Activated CD8-positive, alpha-beta T cell treated with anti-CD3 and anti-CD28 coated beads for 36 hours (primary cell): ENCODE measurements at places on chromosomes 5 and 9. TPM values are rescaled to one million over a fixed set of nuclear protein-coding genes. Genes with fewer than 3 reads are reported as not detected.
A peak's percentile ranks its signal among the peaks of the same experiment; 100 is the strongest.

GRCh38 chr5:158965334-158965733 is 134.4 kb downstream of the EBF1 start:
- no peak overlapping the region for H3K27ac ChIP-seq
- no peak overlapping the region for H3K4me3 ChIP-seq
- no peak for DNase-seq
- peaks cover 6% of the 10 kb centered on the region for H3K27me3 ChIP-seq
- H3K4me1 ChIP-seq = no peaks in the 10 kb centered on the region
- H3K36me3 ChIP-seq = no peaks in the 10 kb centered on the region

GRCh38 chr5:124065508-124065907 is 553.5 kb downstream of the CSNK1G3 start:
- H3K27ac ChIP-seq = no peak overlapping the region
- H3K27me3 ChIP-seq = no peaks in the 10 kb centered on the region
- DNase-seq = no peak
- H3K36me3 ChIP-seq = no peaks in the 10 kb centered on the region
- no peaks in the 10 kb centered on the region for H3K4me1 ChIP-seq

GRCh38 chr9:111740739-111741138 is 54.0 kb downstream of the SHOC1 start:
- H3K4me1 ChIP-seq = peaks cover 14% of the 10 kb centered on the region
- no peak overlapping the region for H3K4me3 ChIP-seq
- DNase-seq = no peak
- no peak overlapping the region for H3K27ac ChIP-seq
- H3K27me3 ChIP-seq = no peaks in the 10 kb centered on the region
- peaks cover 4% of the 10 kb centered on the region for H3K36me3 ChIP-seq

DNA sequence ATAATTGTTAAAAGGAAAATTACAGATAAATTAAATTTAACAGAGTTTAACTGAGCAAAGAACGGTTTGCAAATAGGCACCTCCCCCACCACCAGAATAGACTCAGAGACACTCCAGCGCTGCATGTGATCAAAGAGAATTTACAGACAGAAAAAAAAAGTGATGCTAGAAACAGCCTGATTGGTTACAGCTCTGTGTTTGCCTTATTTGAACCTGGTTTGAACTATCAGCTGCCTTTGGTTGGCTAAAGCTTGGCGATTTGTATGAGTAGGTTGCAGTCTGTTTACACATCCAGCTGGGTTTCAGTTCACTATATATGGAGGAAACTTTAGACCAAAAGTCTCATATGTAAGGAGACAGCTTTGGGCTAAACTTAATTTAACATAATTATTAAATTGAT is 249.1 kb downstream of the ENC1 start:
- no peak overlapping the region for H3K4me3 ChIP-seq
- no peaks in the 10 kb centered on the region for H3K4me1 ChIP-seq
- no peak for DNase-seq
- no peak overlapping the region for H3K27ac ChIP-seq
- no peaks in the 10 kb centered on the region for H3K27me3 ChIP-seq

DNA sequence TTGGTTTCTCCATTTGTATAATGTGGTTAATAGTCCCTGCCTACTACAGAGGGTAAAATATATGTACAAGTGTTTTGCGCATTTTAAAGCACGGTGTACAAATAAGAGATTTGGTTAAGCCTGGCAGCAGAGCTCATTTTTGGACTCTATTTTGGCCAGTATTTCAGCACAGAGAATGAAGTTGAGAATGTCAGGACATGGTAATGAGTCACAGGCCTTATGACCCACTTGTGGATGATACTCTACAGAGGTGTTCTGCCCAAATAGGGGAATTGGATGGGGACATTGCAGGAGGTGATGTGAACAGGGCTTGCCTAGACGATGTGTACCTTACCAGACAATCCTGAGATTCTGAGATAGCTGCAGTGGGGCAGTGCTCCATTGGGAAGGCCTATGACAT is 50.6 kb downstream of the MELK start:
- H3K4me3 ChIP-seq = no peak overlapping the region
- no peak overlapping the region for H3K27ac ChIP-seq
- H3K36me3 ChIP-seq = peaks cover 8% of the 10 kb centered on the region

- H3K4me3 ChIP-seq = no peak overlapping the region
- DNase-seq = no peak
- no peak overlapping the region for H3K27ac ChIP-seq
- no peaks in the 10 kb centered on the region for H3K4me1 ChIP-seq
Observed at GRCh38 chr5:118891252-118891651, 97.1 kb downstream of the DTWD2 start.

DNA sequence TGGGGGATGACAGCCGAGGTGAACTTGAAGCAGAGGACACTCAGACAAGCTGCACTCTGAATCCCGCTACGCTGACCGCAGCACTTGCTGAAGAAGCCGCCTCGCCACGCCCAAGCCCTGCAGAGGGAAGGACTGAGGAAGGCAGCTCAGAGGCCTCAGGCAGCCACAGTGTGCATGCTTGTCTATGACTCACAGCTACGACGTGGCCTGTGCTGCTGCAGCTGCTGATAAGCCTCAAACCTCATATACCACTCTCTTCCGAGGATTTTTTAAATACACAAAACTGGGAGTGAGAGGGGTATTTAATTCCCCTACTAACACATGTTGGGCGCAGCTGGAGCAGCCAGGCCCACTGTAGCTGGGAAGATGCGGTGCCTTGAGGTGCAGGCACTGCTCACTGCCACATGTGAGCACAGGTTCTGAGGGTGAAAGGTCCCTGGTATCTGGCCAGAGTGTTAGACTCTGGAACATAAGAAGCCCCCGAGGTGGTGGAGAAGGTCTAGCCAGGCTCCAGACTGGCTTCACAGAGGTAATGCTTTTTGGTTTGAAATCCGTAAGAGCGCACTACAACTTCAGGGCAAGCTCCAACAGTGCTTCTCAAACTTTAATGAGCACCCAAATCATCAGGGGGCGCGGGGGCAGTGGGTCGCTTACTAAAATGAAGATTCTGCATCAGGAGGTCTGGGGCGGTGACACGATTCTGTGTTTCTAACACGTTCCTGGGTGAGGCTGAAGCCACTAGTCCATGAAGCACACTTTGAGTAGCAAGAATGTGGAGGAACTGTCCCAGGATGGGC is 196.8 kb downstream of the AUH start:
- peak overlapping the region; percentile 96 for H3K27ac ChIP-seq
- peaks cover 3% of the 10 kb centered on the region for H3K36me3 ChIP-seq
- peaks cover 61% of the 10 kb centered on the region for H3K4me1 ChIP-seq
- H3K4me3 ChIP-seq = peak overlapping the region; percentile 71
- DNase-seq = peak; percentile 94
- no peaks in the 10 kb centered on the region for H3K27me3 ChIP-seq

- peaks cover 38% of the 10 kb centered on the region for H3K4me1 ChIP-seq
- DNase-seq = peak; percentile 77
- H3K27me3 ChIP-seq = no peaks in the 10 kb centered on the region
Observed at GRCh38 chr9:35570709-35571504, 34.2 kb upstream of the TESK1 start.

DNA sequence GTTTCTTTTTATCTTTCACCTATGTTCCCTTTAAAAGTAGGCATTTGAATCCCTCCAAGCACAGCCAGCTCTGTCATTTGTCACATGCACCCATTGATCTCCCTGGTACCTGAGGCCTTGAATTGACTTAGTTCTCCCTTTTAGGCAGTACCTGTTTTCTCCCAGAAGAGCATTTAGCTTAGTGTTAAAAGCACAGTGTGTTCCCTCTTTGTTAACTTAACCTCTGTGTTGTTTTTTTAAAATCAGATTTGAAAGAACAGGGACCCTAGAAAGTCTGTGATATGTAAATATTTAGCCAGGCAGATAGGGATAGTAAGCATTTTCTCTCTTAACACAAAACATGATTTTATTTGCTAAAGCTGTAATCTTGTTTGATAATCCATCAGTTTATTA is 113.8 kb upstream of the SPATA31D4 start:
- DNase-seq = no peak
- no peak overlapping the region for H3K4me3 ChIP-seq
- H3K36me3 ChIP-seq = no peaks in the 10 kb centered on the region

- no peaks in the 10 kb centered on the region for H3K4me1 ChIP-seq
- no peaks in the 10 kb centered on the region for H3K27me3 ChIP-seq
- H3K36me3 ChIP-seq = no peaks in the 10 kb centered on the region
- H3K4me3 ChIP-seq = no peak overlapping the region
- H3K27ac ChIP-seq = no peak overlapping the region
Observed at GRCh38 chr5:103674251-103674650, 111.7 kb upstream of the NUDT12 start.

DNA sequence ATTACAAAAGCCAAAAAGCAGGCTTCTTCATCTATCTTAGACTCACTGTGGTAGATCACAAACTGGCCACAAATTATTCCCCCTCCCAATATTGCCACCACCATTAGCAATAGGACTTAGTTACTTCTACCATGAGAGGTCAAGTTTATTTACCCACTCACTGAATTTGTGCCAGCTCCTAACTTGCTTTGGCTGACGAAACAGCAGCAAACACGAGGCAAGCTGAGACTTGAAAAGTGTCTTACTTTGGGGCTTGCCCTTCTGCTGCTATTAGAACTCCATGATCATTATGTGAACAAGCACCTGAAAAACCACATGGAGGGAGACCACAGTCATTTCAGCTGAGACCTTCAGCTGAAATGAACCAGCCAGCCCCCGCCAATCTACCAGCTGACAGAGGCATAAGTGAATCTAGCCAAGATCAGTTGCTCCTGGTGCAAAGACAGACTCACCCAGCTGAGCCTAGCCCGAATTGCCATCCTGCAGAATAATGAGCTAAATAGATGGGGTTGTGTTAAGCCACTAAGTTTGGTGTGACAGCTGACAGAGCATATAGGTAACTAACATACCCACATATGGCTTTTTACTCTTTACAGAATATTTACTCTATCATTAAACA is 5.7 kb downstream of the WDR41 start:
- H3K27me3 ChIP-seq = no peaks in the 10 kb centered on the region
- peaks cover 11% of the 10 kb centered on the region for H3K4me1 ChIP-seq
- no peak overlapping the region for H3K4me3 ChIP-seq
- DNase-seq = no peak
- no peak overlapping the region for H3K27ac ChIP-seq

GRCh38 chr9:130041648-130042405 is 1.2 kb downstream of the FNBP1 start:
- H3K27ac ChIP-seq = peak overlapping the region; percentile 100
- peak overlapping the region; percentile 97 for H3K4me3 ChIP-seq
- no peaks in the 10 kb centered on the region for H3K27me3 ChIP-seq
- H3K4me1 ChIP-seq = peaks cover 40% of the 10 kb centered on the region
- H3K36me3 ChIP-seq = peaks cover 43% of the 10 kb centered on the region
- no peak for DNase-seq

GRCh38 chr9:127714951-127715469 is 453 bp downstream of the PTRH1 start:
- H3K27me3 ChIP-seq = no peaks in the 10 kb centered on the region
- H3K36me3 ChIP-seq = no peaks in the 10 kb centered on the region
- H3K4me1 ChIP-seq = peaks cover 34% of the 10 kb centered on the region
- peak overlapping the region; percentile 89 for H3K4me3 ChIP-seq
- no peak for DNase-seq

DNA sequence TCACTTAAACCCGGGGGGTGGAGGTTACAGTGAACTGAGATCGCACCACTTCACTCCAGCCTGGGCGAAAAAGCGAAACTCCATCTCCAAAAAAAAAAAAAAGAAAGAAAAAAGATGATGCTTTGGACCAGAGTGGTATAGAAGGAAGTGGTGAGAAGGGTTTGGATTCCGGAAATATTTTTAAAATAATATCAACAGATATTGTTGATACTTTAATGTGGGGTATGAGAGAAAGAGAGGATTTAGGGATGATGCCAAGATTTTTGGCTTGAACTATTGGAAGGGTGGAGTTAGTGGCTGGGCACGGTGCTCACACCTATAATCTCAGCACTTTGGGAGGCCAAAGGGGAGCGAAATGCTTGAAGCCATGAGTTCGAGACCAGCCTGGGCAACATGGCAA is 49.6 kb upstream of the PLIN2 start:
- DNase-seq = no peak
- no peaks in the 10 kb centered on the region for H3K27me3 ChIP-seq
- no peak overlapping the region for H3K4me3 ChIP-seq
- peaks cover 18% of the 10 kb centered on the region for H3K4me1 ChIP-seq
- no peaks in the 10 kb centered on the region for H3K36me3 ChIP-seq
- H3K27ac ChIP-seq = no peak overlapping the region

DNA sequence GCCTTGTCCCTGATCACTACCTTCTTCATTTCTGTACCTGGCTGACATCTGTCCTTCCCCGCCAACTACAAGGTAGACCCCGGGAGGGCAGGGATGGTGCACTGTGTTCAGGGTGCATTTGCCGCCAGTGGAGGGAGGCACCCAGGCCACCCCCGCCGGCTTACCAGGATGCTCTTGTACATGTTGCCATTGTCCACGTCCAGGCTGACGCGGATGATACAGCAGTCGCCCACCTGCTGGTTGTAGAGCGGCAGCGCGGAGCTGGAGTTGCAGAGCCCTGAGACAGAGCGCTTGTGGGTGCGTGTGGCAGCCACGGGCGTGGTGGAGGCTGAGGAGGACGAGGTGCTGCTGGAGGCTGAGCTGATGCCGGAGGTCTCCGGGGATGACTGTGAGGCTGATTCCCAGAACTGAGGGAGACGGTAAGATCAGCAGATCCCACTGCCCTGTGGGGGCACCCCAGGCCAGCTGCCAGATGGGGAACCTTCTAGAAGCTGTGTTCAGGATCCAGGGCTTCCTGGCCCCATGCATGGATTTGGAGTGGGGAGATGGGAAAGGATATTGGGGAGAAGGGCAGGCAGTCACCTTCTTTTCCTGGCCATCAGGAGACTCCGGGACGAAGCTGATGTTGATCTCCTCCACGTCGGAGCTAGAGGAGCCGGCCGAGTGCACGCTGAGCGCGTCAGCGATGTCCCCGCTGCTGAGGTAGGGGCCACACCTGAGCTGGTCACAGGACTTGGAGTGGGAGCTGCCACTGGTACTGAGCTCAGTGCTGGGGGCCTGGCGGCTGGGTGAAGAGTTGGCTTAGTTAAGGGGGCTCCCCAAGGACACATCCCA is 19.5 kb downstream of the RALGDS start:
- no peaks in the 10 kb centered on the region for H3K4me1 ChIP-seq
- no peaks in the 10 kb centered on the region for H3K27me3 ChIP-seq
- H3K36me3 ChIP-seq = peaks cover 61% of the 10 kb centered on the region

GRCh38 chr5:88690409-88691229 is 192.4 kb downstream of the MEF2C start:
- H3K4me1 ChIP-seq = peaks cover 16% of the 10 kb centered on the region
- no peaks in the 10 kb centered on the region for H3K36me3 ChIP-seq
- peaks cover 86% of the 10 kb centered on the region for H3K27me3 ChIP-seq
- no peak overlapping the region for H3K27ac ChIP-seq

- DNase-seq = no peak
- H3K27ac ChIP-seq = no peak overlapping the region
Observed at GRCh38 chr9:134532084-134532483, 109.5 kb upstream of the COL5A1 start.

DNA sequence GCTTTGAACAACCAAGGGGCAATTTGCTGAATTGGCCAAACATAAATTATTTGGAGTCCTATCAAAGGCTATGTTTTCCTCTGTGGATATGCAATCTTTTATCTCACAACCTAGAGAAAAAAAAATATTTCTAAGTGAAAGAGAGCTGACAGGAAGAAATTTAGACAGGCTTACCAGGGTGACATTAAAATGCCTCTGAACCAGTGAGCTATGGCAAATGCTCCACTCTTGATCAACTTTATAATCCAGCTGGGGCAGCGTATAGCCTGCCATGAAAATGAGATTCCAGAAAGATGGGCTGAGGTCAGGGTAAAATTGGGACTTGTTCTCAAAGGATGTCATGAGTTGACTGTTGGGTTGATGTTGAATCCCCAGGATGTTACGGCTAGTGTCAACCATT is 399.3 kb upstream of the TRPC7 start:
- no peak overlapping the region for H3K4me3 ChIP-seq
- H3K27me3 ChIP-seq = no peaks in the 10 kb centered on the region
- DNase-seq = no peak
- no peak overlapping the region for H3K27ac ChIP-seq

Gene CD180
- total RNA-seq = not detected

Gene SLC12A7
- total RNA-seq = 24.8 TPM

Gene OTULIN
- 60.5 TPM for total RNA-seq

Gene MARCHF3
- 6.1 TPM for total RNA-seq

Gene GDA
- not detected for total RNA-seq
